WERI-Rb-1 (cell line): ENCODE measurements at places on chromosomes 2 and 18.

- DNase-seq = no peak
These were observed 26.4 kb downstream of the CAPN13 start for GRCh38 chr2:30780776-30781330.

- DNase-seq = no peak
These were observed 463.7 kb downstream of the CDH2 start for GRCh38 chr18:27713037-27713737.

DNA sequence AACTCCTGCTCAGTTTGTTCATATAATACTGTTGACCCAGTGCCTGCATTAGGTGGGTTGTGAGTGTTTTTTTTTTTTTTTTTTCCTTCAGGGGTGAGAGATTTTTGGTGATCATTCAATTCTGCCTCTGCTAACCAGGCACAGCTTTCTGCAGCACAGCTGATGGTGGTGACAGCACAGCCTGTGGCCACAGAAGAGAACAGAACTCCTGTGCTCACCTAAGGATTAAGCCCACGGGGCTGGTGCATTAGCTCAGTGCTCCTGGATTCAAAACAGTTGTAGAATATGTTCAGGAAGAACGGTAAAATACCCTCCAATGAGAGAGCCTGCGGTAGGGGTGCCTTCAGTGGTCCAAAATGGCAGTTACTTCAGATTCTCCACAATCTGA is 42.0 kb downstream of the PKP4 start:
- DNase-seq = peak; percentile 17

- peak; percentile 37 for DNase-seq
These were observed 19.6 kb upstream of the KCNG3 start for GRCh38 chr2:42513252-42513918.

DNA sequence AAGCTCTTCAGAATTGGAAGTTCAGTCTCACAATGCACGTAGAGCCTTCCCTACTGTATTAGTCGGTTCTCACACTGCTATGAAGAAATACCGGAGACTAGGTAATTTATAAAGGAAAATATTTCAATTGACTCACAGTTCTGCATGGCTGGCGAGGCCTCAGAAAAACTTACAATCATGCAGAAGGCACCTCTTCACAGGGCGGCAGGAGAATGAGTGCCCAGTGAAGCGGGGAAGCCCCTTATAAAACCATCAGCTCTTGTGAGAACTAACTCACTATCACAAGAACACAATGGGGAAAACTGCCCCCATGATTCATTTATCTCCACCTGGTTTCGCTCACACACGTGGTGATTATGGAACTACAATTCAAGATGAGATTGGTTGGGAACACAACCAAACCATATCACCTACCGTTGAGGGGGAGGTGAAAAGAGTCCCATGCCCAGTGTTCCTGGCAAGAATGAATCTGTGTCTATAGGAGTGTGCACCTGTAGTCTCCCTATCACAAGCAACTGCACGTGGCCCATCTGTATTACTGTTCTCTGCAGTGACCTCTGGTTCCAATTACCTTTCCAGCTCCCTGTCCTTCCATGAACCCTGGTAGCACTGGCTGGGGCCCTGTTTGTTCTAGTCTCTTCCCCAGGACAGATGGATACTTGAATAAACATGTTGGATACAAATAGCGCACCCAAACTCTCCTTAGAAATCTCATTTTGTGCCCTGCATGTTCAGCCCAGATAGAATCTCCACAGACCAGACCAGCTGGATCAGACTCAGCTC is 44.4 kb upstream of the ATL2 start:
- no peak for DNase-seq

GRCh38 chr18:59921384-59921891 is 21.6 kb downstream of the PMAIP1 start:
- DNase-seq = no peak

DNA sequence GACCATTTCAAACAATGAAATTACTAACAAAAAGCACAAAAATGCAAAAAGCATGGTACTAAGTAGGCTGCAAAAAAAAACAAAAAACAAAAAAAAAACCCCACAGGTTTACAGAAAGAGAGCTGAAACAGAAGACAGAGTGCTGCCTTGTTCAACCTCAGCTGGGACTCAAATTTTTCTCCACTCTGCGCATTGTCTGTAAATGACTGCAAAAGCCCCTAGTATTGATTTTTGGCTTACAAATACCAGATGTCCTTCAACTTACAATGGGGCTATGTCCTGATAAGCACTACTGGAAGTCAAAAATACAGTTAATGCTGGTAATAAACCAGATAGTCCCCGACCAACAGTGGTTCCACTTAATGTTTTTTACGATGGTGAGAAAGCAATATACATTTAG is 42.2 kb downstream of the UBE2E3 start:
- DNase-seq = no peak

DNA sequence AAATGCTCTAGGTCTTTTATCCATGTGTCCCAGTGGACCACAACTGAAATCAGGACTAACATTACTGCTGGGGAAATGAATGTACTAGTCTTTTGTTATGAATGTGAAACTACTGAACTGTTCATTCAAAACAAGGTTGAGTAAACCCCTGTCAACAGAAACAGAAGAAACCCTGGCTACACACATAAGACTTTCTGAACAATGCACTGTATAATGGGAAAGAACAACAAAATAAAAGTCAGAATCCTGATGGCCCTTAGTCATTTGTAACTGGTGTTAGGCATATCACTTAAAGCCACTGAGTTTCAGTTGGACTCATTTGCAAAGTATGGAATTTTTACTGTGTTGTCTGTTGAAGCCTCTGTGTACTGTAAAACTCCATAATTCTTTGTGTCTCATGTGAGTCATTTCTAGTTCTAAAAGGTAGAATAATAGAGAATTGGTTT is 77.0 kb upstream of the UBXN4 start:
- no peak for DNase-seq

DNA sequence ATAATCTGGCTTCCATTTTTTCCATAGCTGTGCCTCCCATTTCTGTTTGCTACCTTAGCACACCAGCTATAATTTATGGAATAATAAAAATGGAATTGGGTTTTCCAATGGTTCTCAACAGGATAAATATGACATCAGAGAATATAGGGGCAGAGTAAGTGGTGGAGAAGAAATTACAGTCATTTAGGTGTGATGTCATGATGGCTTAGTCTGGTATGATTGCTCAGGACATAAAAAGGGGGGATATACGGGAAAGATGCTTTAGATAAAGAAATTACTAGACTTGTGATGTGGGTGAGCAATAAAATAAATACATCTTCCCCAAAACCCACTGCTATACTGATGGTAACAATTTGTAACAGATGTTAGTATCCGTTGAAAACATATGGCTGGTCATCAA is 21.6 kb upstream of the KIF5C start:
- DNase-seq = no peak

- no peak for DNase-seq
These were observed 471.9 kb upstream of the HS6ST1 start for GRCh38 chr2:128790541-128791001.

DNA sequence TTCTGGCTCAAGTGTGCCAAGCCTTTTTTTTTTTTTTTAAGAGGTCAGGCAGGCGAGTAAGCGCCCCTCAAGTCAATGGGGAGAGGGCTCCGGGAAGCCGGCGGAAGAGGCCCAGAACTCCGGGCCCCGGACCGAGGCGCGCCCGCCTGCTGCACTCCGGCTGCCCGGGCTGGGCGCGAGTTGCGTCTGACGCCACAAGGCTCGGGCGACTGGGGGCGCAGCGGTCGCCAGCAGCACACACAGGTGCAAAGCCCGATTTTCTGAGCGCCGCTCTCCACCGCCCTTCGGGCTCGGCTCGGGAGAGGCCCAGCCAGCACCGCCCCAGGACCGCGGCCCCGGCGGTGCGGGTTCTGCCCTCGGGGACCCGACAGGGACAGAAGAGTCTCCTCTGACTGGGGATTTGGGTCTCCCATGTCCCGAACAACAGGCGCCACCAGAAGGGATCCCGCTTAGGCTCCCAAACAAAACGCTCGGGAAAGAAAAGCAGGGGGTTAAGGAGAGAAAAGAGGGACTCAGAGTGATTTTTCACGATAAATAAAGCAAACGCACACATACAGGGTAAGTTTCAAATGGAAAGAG is 787 bp downstream of the ERBB4 start:
- peak; percentile 15 for DNase-seq

DNA sequence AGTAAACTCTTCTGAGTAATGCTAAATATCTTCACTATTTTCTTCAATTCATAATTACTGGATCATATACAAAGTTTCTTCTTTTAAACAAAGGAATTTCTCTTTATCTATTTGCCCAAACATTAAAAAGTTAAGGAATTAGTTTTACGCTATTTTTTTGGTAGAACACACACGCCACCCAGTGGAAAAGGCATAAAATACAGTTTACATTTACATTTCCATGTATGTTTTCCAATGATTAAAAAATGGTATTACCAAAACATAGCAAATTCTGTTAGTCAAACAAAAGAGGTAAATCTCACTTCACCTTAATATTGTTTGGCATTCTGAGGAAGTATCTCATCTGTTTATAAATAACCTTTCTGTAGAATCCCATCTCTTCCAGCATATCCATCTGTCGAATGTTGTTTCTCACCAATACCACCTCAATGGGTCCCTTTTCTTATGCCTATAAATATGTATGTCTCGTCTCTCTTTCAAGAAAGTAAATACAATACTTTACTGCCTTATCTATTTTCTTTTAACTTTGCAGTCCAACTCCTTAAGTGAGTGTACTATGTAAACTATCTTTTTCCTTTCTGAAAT is 7.2 kb downstream of the BOLL start:
- no peak for DNase-seq

GRCh38 chr2:162029287-162029901 is 44.6 kb downstream of the DPP4 start:
- DNase-seq = no peak

DNA sequence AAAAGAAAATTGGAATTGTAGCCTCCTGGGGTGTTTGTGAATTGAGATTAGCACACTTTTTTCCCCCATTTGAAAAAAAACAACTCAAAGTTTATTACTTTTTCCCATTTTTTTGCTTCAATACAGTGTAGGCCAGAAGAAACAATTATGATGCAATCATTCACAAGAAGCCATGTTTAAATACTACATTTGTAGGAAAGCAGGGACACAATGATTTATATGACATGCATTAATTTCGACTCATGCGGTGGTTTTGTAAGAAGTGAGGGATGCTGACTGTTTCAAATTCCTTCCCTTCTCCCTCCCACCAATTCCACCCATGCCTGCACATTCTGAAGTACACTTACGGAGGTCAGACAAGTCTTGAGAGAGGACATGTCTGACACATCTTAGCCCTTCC is 774.2 kb upstream of the FSHR start:
- no peak for DNase-seq

GRCh38 chr2:102224824-102225739 is 38.3 kb downstream of the IL1RL2 start:
- DNase-seq = no peak

DNA sequence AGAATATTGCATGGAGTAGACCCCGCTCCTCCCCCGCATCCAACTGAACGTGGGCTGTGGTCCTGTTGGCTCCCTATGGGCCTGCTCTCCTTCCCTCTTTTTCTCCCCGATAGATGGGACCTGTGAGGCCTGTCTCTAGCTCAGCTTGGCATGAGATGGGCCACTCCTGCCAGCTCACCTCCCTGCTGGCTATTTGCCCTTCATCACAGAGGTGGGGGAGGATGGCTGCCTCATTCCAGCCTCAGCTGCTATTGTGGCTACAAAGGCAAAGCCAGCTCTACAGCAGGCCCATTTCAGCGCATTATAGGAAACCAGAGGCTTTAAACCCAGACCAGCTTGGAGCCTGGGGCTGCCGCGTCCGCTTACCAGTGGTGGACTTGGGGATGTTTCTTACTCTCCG is 313.9 kb downstream of the GBX2 start:
- DNase-seq = no peak

DNA sequence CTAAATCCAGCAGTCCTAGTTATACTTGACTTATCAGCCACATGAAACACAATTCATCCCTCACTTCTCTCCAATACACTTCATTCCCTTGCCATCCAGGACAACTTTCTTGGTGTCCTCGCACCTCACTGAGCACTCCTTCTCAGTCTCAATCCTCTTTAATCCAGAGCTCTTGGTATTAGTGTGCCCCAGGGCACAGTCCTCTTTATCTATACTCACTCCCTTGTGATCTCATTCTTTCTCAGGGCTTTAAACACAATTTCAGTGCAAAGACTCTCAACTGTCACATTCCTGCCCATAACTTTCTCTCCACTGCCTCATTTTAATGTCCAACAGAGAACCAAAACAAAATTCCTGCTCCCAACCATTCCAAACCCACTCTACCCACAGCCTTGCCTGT is 60.8 kb upstream of the SPOPL start:
- DNase-seq = no peak

- no peak for DNase-seq
These were observed 59.5 kb downstream of the R3HDM1 start for GRCh38 chr2:135590619-135591260.

- DNase-seq = no peak
These were observed 30.5 kb downstream of the B3GNT7 start for GRCh38 chr2:231425811-231426703.

- DNase-seq = no peak
These were observed 375.3 kb downstream of the PIK3C3 start for GRCh38 chr18:42330296-42330695.

DNA sequence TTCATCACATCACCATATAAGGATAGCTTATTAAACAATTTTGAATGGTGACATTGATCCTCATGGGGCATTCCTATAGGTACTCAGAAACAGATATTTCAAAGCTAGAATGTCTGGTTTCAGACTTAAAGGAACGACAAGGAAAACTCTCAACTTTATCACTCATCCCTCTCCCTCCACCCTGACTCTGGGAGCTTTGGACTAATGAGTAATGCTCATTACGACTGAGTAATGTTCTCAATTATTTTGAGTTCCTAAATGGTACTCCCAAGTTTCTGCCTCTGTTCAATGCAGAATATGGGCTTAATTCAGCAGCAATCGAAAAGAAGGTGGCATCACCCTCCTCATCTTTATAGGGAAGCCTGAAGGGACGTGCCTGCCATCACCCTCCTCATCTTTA is 43.4 kb downstream of the RFX8 start:
- no peak for DNase-seq

DNA sequence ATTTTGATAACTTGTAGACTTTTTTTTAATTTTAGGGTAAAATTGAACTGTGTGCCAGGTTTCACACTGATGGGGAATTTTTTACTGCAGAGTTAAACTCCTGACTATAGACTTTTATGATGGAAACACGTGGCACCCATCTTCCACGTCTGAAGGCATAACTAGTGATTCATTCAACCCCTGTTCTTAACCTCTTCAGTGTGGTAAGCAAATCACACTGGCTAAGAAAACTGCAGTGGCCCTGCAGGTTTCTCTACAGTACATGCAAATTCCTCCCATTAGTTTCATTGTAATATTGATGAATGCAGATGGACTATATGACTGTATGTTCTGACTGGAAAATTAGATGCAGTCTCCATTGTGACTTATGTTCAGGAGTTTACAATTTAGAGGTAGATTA is 47.2 kb downstream of the SMAD4 start:
- DNase-seq = no peak

DNA sequence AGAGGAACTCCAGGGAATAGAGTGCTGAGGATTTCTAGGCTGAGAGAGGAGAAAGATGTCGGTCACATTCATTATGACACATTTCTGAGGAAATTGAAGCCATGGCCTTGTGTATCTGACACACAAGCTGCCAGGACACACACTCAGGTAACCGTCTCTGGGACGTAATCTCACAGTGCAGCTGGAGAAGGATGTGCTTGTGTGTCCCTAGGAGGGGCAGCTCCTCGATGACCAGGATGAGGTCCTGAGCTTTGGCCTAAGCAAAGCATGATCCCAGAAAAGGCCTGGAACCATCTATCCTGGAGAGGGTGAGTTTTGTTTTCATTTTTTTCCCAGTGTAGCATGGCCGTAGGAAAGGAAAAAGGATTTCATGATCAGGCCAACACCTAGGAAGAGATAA is 102.2 kb downstream of the CAPN13 start:
- DNase-seq = no peak
